Pancreas (tissue), 10 donors: ENCODE measurements at places on chromosomes 1 and 21. TPM values are rescaled to one million over a fixed set of nuclear protein-coding genes. Genes with fewer than 3 reads are reported as not detected.

LCA5L gene
- 1.1 TPM for total RNA-seq

OR2G2 gene
- not detected for total RNA-seq

TMEM52 gene
- 44.8 TPM for total RNA-seq

TTC39A gene
- total RNA-seq, result 15.4 TPM

NKAIN1 gene
- total RNA-seq, result 0.18 TPM

FCRL5 gene
- 1.4 TPM for total RNA-seq

CDC73 gene
- 22.4 TPM for total RNA-seq

TMEM269 gene
- not detected for total RNA-seq

GNAT2 gene
- not detected for total RNA-seq

PCAT6 gene
- total RNA-seq, result 0.56 TPM

ABCD3 gene
- total RNA-seq, result 26.1 TPM

PTBP2 gene
- total RNA-seq, result 7.9 TPM

TAL1 gene
- 0.32 TPM for total RNA-seq

HMGCS2 gene
- not detected for total RNA-seq

PLPPR4 gene
- total RNA-seq, result 3.1 TPM

ERG gene
- total RNA-seq, result 2.5 TPM

KIAA1614 gene
- 0.57 TPM for total RNA-seq
